Stimulated activated CD4-positive, alpha-beta T cell treated with anti-CD3 and anti-CD28 coated beads, Interleukin-1b, Interleukin-23, amount 100 ng/mL, for 1 hour (primary cell): ENCODE measurements at places on chromosomes 1 and 21.

DNA sequence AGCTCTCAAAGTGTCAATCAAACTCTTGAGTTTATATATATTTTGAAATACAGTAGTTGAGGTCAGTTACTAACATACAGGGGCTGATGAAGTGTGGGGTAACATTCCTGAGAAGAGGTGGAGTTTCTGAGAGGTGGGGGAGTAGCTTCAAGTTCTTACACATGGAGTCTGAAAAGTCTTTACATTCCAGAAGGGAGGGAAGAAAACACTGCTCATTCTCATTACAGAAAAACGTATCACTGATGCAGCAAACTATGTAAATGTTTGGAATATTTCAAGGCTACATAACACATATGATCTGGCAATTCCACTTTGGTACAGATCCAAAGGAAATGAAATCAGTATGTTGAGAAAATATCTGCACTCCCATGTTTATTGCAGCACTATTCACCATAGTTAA is 1065.8 kb upstream of the B3GALT2 start:
- DNase-seq = no peak

GRCh38 chr21:29033871-29034270 is 9.4 kb downstream of the USP16 start:
- no peak for DNase-seq

DNA sequence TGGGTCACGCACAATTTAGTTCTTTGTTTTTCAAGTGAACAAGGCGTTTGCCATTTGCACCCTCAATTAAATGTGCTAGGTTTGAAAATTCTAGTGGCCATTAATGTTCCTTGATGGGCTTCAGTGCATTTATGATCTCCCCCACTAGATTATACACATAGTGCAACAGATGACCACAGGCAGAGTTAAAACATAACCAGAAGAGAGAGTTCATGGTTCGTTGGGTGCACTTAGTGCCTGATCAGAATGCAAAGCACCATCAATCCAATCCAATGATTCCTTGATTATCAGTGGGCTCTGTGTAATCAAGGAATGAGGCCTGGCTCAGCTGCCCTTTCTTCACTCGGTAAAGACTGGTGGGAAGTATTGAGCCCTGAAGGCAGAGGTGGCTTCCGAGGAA is 334.5 kb downstream of the PRDM2 start:
- DNase-seq = no peak

- no peak for DNase-seq
These were observed 214.2 kb upstream of the DMRTA2 start for GRCh38 chr1:50637460-50637859.

GRCh38 chr1:228445843-228446650 is 29.4 kb upstream of the TRIM17 start:
- DNase-seq = no peak

DNA sequence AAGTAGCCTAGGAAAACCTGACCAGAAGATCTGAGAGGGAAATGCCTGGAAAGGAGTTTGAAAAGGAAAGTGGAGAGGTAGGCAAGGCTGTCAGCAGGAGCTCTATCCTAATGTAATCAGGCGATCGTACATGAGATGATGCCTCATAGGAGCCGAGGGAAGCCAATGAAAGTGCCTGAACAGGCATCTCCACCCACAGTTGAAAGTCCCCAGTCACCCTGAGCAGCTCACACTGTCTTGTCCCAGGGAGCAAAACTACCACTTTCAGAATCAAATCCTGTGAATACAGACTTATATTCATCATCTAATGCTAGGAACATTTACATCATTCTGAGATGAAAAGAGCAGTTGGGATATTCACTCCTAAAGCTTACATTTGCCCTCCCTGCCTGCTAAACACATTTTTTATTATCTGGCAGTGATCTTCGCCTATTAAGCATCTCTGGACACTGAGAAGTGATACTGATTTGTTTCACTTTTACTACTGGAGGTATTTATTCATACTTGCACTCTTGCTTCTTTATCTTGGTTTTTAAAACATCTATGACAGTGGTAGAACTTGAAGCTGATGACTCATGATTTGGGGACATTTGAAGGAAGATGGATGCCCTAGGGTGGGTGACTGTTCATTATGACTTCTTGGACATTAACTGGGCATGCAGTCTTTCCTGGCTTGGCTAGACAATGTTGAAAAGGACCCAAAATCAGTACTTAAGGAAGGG is 221.6 kb downstream of the SEC16B start:
- DNase-seq = no peak
